SW480 (cell line): ENCODE measurements at places on chromosomes 11 and 22.
A peak's percentile ranks its signal among the peaks of the same experiment; 100 is the strongest.

DNA sequence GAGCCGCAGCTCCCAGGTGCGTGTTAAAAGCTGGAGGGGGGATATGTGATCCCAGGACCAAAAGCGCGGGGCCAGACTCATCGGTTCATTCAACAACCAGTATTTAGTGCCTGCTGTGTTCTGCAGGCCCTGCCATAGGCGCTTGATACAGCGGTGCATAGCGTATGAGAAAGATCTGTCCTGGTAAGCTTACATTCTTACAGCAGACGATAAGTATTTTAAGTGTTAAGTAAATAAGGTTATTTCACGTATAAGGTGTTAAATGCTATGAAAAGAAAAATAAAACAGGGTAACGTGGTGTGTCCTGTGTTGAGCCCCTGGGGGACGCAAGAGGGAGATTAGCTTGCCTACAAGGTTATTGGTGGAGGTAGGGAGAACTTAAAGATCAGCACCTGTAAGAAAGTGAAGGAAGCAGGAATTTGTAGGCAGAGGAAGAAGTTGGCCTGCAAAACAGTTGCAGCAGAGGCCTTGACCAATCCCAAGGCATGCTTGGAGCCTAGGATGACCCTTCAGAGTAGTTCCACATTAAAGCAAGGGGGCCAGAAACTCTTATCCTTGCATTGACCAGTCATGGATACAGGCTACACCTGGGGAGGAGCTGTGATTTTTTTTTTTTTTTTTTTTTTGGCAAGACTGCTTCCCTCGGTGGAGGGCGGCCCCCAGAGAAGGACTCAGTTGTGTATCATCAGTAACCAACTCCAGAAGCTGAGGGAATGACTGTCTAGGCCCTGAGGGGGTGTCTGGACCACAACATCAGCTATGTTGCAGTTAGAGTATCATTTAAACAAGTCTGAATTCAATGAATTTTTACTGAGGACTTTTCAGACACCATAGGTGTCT is 487 bp upstream of the LIPT2 start:
- peak; percentile 23 for DNase-seq

- DNase-seq: no peak
These were observed 103.9 kb downstream of the SEZ6L start for GRCh38 chr22:26273011-26273675.

- no peak for DNase-seq
These were observed 5.6 kb downstream of the DDX6 start for GRCh38 chr11:118785362-118785761.

DNA sequence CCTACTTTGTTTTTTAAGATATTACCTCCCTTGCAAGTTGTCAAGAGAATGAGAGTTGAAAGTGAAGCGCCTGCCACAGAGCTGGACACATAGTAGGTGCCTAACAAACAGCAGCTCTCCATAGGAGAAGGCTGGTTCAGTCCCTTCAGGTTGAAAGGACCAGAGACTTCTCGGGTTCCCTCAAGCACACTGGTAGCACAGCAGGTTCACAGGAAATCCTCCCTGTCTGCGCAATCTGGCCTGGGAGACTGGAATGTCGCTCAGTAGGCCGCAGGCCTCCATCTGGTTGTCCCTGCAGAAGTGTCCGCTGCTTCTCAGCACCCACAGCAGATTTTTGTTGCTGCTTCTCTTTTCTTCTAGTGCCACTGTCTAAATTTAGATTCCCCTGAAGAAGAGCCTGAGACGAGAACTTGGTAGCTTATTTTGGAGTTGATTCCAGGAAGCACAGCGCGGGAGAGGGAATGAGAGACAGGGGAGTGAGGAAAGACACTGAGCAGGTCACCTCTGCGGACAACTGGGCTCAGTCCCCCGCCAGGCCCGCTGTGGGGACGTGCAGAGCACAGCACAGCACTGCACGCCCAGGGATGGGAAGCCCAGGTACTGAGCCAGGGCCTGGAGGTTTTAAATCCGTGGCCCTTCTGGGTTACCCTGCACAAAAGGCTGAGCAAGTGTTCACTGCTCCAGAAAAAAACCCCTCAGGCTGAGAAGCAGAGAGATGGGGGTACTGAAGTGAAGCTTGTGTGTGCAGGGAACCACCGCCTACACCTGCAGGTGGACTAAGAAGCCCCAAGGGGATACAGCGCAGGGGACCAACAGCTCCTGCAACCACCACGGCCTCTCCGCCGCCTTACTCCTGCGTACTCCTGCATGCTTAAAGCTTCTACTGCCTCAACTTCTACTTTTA is 31.6 kb downstream of the RBX1 start:
- DNase-seq: no peak

- DNase-seq: no peak
These were observed 106.2 kb upstream of the USP47 start for GRCh38 chr11:11735586-11735985.

- peak; percentile 38 for DNase-seq
These were observed 68.3 kb downstream of the BCR start for GRCh38 chr22:23248583-23248982.
